ENCODE measurements at places on chromosomes 6 and 20.

GRCh38 chr6:14903176-14904038 lies 342.5 kb upstream of the JARID2 start:
- no peak for DNase-seq

- no peak for DNase-seq
Observed at GRCh38 chr6:137265561-137266308, 46.5 kb upstream of the IFNGR1 start.

- no peak for DNase-seq
Observed at GRCh38 chr20:45347297-45347935, 808 bp downstream of the SDC4 start.

- DNase-seq = no peak
Observed at GRCh38 chr6:28368522-28368921, 18.8 kb downstream of the ZKSCAN3 start.

DNA sequence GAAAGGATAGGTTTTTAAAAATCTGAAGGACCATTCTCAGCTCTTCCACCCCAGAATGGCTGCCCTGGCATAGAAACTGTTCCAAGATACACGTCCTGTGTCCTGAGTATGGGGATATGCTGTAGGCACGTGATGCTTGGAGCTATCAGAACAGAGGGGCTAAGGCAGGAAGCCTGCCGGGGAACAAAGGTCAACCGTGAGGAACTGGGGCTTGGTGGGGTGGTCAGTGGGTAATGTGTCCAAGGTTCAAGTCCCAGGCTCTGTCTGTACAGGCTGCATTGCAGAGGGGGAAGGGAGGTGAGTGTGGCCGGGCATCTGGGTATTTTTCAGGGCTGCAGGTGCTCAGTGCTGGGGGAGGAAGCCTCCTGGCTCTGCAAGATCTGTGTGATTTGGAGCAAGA lies 479.6 kb upstream of the CHD6 start:
- no peak for DNase-seq

DNA sequence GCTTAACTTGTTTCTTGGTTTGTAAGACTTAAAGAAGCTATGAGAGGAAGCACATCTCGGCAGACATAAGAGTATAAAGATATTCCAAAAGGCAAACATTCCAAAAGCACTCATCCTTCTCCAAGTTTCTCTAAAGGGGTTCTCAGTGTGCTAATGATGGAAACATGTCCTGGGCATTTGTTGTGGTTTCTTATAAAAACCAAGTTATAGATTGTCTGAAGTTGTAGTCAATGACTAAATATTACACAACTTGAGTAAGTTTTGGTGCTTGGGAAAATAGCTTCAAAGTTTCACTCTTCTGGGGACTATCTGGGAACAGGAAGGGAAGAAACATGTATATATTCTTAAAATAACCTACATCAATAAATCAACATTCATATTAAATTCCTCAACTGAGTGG lies 128.3 kb upstream of the TBX18 start:
- no peak for DNase-seq

DNA sequence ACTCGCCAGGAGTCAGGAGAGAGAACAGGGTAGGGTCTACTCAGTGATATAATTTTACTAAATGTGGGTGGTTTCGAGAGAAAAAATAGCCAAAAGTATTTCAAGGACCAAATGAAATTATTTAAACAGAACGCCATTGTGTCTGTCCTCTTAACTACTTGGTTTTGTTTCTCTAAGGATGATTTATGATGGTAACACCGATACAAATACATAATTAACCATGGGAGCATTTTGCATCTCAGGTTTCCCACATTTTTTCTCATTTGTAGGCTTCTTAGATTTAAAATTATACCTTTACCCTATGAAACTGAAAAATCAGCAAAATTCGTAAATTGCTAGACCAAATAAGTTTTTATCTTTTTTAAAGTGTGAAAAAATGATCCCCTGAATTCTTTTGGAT lies 188.2 kb downstream of the ZFP64 start:
- DNase-seq = no peak

- DNase-seq = no peak
Observed at GRCh38 chr6:144347448-144347759, 62.3 kb downstream of the UTRN start.

DNA sequence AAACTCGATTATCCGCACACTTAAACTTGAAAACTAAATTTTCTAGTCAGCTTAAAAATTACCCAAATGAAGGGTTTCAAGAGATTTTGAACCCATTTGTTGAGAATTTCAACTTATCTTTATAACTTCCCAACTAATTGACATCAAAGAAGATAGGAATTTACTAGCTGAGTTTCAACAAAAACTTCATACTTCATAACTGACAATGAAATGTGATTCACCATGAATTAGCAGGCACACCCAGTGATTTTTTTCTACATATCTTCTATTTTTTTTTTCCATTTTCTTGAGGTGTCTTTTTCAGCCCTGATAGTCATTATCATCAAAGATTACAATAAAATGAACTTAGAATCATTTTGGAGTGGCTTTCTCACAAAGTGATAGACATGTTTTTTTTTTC lies 26.7 kb downstream of the TNFAIP3 start:
- no peak for DNase-seq

GRCh38 chr6:136347847-136348246 lies 58.2 kb upstream of the BCLAF1 start:
- DNase-seq = no peak

DNA sequence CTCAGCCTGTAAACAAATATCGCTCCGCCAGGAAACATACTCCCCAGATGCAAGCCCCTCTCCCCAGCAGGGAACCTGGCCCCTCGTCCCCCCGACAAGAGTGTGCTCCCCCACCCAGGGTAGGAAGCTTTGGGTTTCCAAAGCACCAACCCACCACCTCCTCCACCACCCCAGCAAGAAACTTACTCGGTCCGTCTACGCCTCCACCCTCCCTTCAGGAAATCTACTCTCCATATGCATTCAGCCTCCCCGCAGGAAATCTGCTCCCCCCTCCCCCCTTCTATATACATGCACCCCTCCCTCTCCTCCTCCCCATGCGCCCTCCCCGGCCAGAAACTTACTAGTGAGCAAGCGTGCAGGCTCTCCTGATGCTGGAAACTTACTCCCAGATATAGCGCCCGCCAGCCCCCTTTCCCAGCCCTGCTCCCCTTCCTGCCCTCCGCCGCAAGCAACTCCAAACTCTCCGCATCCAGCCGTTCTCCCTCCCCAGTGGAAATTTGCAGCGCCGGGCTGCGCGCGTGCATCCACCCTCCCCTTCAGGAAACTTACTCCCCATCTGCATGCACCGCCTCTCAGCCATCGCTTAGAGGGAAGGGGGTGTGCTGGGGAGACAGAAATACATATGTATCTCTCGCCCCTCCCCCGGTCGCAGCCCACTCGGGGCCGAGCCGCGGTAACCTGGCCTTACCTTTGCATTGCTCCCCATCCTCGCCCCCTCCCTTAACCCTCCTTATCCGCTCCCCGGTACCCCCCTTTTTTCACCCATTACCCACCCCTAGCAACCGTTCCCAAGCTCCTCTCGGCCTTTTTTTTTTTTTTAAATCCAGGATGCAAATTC lies at the start of gene TRERF1:
TSS of gene TRERF1 (minus strand) at position 594 of the 838 bp plus-strand sequence. CDS start 182,336 bp downstream, outside the sequence.
- DNase-seq = no peak

DNA sequence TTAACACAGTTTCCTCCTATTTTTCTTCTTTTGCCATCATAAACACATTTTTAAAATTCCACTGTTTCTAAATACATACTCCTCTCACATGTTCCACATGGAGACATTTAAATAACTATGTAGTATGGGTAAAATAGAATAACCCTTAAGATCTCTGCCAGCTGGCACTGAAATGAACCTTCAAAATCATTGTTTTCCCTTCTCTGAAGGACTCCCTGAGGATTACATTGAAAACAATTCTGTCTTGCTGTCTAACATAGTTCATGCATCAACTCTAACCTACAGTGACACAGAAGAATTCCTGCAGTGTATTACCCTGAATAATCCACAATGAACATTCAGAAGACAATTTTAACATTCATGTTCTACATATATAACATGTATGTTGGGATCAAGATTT lies 1361.8 kb upstream of the CITED2 start:
- DNase-seq = no peak

DNA sequence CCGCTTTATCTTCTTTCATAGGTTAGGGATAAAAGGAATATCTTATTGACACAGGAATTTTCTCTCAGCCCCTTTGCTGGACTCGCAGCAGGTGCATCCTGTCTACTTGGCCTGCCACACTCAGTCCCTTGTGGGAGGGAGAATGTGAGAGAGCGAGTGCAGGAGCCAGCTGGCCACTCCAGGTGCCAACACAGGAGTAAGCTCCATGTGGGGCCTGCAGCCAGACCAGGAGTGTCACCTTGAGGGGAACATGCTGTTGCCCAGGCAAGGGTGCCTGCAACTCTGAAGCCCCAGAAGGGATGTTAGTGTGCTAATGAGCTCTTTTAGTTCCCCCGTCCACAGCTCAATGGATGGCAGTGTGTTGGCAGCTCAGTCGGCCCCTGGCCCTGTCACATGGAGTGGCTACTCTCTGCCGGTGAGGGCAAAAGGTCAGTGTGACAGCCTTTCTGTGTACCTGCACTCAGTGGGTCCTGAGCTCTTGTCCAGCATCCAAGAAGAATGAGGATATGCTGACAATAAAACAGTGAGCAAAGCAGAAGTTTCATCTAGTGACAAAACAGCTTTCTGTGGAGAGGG lies 57.1 kb downstream of the CRYBG1 start:
- no peak for DNase-seq

DNA sequence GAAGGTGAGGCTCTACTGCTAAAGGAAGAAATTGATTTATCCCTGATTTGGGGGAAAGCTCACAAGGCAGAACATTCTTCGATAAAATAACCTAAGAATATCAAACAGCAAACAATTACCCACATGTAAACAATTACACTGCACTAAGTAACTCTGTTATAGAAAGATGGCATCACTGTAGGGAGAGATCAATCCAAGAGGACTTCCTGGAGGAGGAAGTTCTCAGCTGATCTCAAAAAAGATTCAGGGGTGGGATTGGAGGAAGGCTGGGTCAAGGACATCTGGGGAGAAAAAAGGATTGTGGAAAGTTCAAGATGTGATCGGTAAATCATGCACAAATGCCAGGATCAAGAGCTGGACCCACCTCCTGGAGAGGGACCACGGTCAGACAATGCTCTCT lies 361.0 kb upstream of the SULF2 start:
- no peak for DNase-seq

DNA sequence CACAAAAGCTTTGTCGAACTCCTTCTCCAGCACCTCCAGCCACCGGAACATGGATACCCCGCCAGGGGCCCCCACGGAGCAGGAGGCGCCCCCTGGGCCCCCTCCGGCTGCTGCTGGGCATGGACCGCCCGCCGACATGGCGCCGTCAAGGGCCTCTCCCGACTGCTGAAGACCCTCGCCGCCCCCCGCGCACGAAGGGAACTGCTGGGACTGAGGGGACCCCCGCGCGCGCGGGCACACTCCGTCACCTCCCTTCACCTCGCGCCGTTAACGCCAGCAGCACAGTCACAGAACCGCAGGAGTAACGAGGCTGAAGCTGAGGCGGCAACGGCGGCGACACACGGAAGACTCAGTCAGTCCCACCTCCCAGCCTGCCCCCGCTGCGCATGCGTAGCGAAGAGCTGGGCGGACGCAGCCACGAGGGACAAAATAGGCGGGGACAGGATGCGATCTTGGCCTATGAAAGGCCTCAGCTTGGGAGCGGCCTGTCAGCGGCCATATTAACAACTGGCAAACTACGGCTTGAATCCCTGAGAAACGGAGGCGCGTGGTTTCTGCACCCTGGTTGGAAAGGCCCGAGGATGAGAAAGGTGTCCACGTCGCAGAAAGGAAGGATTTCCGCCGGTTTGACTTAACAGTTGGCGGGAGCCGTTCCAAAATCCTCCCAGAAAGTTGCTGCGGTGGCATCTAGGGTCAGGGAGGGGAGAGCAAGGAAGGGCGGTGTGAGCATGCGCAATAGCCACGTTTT lies at the start of gene GOPC:
TSS of gene GOPC (minus strand) at position 361 of the 748 bp plus-strand sequence. CDS start at position 138, 223 bp downstream.
- peak; percentile 78 for DNase-seq

DNA sequence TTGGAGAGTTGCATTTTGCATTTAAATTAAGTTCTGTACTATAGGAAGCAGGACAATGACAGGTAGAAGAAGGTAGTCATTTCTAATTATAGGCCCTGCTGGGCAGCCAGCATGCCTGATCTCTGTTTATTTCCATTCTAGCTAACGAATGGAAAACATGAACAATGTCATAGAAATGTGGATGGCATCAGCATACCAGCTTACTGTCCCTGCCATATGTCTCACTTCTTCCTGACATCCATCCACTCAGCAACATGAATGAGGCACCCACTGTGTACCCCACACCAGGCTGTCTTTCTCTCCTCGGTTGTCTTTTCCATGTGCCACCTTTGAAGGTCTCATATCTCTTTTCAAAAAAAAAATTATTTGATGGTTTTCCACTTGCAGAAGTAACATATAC lies 11.1 kb downstream of the ADTRP start:
- no peak for DNase-seq

- no peak for DNase-seq
Observed at GRCh38 chr6:123769431-123769830, 34.2 kb upstream of the NKAIN2 start.

DNA sequence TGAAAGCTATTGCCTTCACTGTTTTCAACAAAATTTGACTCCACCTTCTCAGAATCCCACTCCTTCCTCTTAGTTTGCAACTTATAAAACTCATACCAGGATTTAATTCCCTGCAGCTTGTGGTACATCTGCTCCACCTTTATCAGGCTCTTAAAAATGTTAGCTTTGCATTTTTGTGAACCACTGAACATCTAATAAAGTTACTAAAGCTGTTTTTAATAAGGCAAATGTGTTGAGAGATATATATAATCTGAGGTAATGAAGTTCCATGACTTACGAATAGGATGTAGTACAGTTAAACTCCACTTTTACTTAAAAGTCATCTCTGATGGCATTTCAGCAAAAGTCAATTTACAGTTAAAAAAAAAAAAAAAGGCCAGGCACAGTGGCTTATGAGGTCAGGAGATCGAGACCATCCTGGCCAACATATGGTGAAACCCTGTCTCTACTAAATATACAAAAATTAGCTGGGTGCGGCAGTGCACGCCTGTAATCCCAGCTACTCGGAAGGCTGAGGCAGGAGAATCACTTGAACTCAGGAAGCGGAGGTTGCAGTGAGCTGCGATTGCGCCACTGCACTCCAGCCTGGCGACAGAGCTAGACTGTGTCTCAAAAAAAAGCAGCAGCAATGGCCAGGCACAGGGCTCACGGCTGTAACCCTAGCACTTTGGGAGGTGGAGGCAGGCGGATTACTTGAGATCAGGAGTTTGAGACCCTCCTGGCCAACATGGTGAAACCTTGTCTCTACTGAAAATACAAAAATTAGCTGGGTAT lies 106.2 kb downstream of the KIF13A start:
- no peak for DNase-seq

- DNase-seq = no peak
Observed at GRCh38 chr20:63625771-63626423, 1.0 kb downstream of the GMEB2 start.

All from GM19239 (cell line).